K562 (cell line): ENCODE measurements at places on chromosomes 7 and 10. TPM values are rescaled to one million over a fixed set of nuclear protein-coding genes. Genes with fewer than 3 reads are reported as not detected.

DNA sequence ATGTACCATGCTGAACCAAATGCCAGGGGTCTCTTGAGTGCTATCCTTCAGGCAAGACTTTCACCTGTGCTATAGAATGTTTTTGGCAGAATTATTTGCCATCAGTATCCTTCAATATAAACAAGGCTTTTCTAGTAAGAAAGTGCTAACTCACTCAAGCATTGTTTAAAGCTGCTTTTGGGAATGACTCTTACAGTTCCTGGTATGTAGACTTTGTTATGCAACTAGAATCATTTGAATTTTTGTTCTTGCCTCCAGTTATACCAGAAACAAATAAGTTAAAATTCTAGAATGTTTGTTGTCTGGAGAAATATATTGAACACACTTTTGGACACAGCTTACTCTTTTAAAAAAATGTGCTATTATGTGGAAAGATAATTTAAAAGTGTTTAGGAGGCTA lies 39.5 kb upstream of the RTKN2 start:
- no peak for DNase-seq

DNA sequence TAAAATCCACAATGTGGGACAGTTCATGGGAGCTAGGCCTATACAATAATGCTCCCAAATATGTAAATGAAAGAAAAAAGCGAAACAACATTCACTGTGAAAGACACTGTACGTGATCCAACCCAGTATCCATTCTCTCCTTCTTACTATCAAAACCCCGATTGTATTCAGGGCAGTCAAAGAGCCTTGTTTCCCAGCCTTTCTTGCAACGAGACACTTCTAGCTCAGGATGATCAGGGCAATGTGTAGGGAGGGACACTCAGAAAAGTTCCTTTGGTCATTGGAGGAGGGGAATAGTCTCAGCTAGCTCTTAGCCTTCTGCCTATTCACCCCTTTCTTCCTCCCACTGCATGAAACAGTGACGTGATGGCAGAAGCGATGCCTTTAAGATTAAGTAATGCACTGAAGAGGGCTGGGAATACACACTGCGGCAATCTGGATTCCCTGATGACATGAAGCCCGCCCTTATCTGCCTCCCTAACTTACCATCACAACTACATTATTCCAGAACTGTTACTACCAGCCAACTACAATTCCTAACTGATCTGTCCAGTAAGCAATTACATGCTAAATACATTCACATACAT lies 27.3 kb downstream of the UBE2H start:
- no peak for DNase-seq

- DNase-seq, result peak; percentile 85
These were observed 96.4 kb upstream of the ZMIZ1 start for GRCh38 chr10:78972160-78972946.

DNA sequence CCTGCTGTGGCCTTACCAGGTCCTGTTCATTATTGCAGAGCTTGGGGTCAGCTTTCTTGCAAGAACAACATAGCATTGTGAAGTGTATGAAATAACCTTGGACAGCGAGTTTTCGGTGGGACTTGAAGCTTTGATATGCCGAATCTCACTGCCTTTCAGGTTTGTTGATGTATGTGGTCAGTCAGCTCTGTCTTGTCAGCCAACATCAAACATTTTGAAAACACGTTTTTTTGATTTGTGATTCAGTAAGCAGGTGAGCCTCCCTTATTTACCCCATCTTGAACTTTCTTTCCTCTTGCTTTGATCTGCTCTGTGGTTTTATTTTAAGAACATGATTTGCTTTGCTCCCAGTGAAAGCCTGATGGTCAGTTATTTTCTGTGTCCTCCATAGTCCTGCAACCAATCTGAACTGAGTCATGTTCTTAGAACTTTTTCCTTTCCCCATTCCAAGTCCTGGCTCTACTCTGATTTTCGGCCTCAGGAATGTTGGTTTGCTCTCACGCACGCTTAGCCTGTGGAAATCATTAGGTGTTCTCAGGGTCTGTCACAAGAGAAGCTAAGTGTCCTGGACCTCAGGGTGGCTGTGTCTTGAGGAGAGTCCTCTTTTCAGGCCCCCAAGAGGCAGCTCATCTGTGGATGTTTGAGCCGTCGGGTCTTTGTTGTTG lies 8.7 kb downstream of the WBP1L start:
- DNase-seq, result no peak

- DNase-seq, result peak; percentile 41
These were observed 7.7 kb upstream of the ADGRA1 start for GRCh38 chr10:133079836-133080682.

Gene VSTM2A
- not detected in 2 replicates for polyA plus RNA-seq
